ENCODE measurements at places on chromosomes 12 and 14. TPM values are rescaled to one million over a fixed set of nuclear protein-coding genes. Genes with fewer than 3 reads are reported as not detected.

DNA sequence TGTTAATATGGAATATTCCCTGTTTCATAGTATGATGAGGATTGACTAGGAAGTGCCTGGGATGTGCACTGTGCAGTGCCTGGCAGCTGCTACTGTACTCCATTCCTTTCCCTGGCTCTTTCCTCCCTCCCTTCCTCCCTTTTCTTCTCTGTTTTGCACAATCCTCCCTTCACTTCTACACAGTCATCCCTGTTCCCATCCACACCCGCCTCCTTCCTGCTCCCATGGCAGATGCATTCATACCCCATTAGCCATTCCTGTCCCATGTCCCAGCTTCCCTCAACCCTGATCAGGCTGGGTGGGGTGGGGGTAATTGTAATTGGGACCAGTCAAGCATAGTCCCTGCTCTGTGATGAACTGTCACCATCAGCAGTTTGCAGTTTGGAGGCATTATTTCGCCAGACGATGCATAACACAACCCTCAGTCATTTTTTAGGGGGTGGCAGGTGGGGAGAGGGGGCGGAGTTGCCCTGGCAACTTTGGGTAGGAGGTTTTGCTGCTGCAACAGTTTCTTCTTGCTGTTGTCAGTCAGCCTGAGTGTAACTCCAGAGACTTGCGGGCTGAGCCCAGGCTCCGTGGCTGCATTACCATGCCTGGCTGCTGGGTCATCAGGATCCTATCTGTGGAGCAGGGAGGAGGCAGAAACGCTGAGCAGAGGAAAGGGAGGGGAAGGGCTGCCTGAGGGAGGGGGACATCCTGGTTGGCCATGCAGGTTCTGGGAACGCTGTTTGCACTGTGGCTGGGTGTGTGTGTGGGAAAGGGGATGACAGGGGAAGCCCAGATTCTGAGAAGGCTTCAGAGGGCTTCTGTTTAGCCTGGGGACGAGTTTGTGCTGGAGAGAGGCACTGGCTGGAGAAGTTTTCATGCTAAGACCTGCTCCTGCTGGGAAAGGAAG, 4.1 kb upstream of the KRT84 start:
- no peak for DNase-seq

CLEC1B gene
- total RNA-seq = 29.8 TPM

METTL1 gene
- total RNA-seq = 3.8 TPM

DNA sequence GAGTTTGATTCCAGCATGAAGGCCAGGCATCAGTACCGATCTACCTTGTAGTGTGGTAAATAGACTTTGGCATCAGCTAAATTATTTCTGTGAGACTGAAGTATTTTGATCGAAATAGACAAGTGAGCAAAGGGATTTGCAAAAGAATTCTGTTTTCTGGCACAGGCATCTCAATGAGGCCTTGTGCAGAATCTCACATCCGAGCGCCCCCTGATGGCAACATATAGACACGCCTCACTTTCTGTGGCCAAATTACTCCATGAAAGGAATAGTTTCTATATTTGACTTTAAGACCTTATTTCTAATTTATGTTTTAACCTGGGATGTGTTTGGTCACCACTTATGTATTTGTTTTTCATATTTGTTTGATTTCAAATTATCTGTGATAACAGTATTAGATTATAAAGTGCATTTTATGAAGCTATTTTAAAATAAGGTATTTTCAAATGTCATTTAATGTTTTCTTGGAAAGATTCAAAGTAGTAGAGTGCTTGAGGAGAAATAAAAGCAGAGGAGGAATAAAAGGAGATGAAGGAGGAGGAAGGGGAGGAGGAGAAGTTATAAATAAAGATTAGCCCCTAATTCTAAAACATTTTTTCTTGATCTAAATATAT, 731.9 kb downstream of the NRXN3 start:
- DNase-seq = no peak
